ENCODE measurements at places on chromosomes 5 and 9.

- no peak for DNase-seq
Measured at GRCh38 chr5:124061663-124062062, 549.7 kb downstream of the CSNK1G3 start.

- DNase-seq = no peak
Measured at GRCh38 chr9:19992556-19992955, 203.7 kb upstream of the SLC24A2 start.

- DNase-seq = no peak
Measured at GRCh38 chr9:81530310-81530810, 159.0 kb downstream of the TLE1 start.

DNA sequence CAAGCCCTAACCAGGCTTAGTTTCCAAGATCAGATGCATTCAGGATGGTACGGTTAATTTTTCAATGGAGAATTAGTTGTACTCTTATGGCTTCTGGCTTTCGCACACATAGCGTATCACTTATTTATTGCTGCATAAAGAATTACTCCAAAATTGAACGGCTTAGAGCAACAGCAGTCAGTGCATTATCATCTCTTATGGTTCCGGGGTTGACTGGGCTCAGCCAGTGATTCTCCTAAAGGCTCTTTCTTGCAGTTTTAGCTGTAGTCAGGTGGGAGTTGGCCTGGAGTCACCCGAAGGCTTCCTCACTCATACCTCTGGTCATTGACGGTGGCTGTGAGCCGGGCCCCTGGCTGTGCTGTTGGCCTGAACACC is 595 bp upstream of the GRHPR start:
- DNase-seq = no peak

GRCh38 chr5:60263346-60263745 is 369.8 kb upstream of the PDE4D start:
- DNase-seq = no peak

DNA sequence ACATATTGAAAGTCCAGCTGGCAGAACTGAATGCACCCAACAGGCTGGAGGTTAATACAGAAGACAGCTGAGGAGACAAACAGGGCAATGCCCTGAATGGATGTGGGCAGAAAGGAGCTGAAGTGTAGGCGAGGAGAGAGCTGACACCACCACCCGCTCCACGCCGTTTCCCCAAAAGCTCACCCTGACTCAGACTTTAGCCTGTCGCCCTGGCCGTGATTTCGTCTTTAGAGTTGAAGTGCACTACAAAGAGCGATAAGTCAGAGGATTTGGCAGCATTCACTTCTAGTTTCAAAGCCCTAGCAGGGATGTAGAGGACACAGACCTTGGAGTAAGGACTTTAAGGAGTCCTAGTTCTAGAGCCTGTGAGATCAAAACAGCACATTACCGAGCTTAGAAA is 2.2 kb upstream of the ERAP1 start:
- DNase-seq = no peak

- no peak for DNase-seq
Measured at GRCh38 chr5:12624776-12625560, 720.7 kb upstream of the CTNND2 start.

DNA sequence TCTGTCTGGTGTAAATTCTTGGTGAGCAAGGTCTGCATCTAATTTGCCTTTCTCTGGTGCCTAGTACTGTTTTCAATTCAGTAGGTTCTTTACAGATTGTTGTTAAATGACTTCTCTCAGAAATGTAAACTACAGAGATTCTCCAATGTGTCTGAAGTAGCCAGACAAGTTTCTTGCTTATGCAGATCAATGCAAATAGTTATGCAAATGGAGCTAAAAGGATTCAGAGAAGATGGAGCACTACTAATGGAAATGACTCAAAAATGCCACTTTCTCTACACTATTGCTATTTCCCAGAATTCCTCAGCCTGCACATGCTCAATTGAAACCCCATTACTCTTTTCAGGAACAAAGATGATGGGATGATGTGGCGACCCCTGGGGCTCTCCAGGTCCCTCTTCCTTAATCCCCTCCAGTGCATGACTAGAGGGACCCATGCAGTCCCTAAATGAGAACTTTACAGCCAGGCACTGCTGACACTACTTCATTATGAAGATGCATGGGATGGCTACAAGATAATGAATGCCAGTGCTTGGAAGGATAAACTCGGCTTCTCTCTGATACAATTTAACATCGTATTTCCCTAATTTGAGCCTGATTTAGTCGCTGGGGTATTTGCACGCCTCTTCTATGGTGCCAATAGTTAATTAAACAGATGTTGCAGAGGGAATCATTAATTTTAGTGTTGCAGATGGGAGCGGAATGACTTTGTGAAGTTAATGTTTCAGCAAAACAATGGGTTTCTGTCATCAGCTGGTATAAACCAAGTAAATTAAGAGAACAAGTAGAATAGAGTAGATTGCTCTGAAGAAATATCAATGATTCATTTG is 753.2 kb downstream of the TLR4 start:
- DNase-seq = no peak

DNA sequence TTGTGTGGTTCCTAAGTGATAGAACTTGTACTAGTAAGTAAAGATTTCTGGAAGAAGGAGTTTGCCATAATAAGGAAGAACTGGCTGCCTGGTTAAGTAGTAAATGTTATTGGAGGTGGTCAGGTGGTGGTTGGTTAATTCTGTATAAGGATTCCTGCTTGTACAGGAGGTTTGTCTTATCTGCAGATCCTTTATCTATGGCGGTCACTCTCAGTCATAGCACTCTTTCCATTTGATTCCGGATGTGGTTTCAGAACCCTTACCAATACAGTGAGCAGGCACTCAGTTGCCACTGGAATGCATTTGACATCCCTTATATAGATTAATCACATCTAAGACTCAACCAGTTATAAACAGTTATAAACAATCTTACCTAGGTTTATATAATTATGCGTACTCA is 50.3 kb downstream of the RAD50 start:
- DNase-seq = no peak

DNA sequence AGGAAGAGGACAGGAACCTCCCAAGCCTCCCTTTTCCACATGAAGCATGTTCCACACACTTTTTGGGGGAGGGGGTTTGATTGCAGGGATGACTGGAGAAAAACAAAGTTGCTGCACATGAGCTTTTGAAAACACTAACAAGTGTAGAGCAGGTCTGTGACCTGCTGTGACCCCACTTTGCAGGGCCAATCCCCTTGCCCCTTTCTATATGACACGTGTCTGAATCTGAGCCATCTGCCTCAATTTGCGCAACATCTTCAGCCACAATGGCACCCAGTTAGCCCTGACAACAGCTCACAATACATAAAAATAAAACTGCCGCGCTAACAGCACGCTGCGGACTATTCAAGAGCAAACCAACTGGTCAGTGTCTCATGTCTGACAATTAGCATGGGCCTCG is 227.8 kb upstream of the TBCA start:
- peak; percentile 60 for DNase-seq

DNA sequence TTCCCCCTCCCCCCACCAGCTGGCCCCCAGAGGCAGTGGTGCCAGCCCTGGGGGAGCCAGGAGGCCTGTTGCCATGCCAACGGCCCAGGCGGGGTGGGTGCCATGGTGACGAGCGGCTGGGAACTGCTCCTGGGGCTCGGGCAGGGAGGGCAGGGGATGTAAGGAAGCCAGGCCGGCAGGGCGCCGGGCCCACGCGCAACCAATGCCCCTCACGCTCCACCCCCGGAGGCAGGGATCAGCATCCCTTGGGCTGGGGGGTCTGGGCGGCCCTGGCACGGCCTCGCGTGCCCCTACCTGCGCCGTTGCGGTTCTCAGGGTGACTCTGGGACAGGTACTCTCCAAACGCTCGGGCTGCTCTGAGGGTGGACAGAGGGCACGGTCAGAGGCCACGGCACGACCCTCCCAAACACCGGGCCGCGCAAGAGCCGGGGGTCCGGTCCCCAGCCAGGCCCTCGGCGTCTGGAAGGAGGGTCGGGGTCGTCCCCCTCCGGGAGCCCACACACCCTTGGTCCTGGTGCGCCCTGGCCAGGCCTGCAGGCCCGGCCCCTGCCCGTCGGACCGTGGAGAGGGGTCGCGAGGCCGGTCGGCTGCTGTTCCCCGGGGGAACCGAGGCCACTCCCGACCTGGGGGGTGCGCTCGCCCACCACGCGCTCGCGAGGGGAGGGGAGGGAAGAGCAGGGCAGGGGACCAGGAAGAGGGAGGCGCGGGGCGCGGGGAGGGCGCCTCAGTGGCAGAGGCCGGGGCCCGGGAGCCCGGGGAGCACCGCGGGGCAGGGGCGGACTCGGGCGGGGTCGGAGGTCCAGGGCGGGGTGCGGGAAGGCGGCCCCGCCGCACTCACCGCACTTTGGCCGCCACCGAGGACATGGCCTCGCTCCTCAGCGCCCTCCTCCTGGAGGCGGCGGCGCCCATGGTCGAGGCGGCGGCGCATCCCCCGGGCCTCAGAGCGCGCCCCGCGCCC is 661 bp downstream of the NSMF start:
- DNase-seq = peak; percentile 27

DNA sequence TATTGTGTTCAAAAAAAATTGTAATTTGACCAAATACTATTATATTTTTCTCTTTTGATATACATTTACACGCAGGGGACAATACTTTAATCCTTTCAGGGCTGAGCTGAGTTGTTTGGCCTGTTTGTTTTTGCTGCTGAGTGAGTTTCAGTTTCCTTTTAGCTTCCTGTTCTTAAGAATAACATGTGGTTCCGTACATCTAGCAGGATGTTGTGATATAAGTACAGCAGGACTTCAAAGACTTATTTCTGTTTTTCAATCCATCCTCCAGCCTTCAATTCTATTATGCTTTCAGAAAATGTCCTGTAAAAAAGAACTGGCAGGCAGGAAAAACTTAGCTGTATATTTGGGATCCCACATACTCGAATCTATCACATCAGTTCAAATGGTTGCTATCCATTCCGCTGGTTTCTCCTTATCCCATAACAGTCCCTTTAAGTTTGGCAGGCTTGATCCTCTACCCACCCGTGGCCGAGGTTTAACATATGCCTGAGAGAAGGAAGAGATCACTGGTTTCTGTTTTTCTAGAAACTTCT is 1037.3 kb upstream of the ACO1 start:
- DNase-seq = no peak

DNA sequence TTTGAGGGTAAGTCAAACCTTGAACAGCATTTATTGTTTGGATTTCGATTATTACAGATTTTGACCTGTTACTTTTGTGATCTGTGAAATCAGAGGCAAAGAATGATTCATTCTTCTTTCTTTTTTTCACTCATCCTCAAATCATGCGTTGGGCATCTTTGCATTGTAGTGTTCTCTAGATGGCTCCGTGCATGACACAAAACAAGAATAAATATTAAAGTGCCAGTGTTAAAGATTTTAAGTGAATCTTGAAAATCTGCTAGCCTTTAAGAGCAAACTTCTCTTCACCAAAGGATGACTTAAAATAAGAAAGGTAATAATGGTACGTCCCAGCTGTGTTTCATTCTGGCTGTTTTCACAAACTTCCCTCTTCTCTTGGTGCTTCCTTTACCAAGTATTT is 361.9 kb upstream of the SMARCA2 start:
- DNase-seq = no peak

DNA sequence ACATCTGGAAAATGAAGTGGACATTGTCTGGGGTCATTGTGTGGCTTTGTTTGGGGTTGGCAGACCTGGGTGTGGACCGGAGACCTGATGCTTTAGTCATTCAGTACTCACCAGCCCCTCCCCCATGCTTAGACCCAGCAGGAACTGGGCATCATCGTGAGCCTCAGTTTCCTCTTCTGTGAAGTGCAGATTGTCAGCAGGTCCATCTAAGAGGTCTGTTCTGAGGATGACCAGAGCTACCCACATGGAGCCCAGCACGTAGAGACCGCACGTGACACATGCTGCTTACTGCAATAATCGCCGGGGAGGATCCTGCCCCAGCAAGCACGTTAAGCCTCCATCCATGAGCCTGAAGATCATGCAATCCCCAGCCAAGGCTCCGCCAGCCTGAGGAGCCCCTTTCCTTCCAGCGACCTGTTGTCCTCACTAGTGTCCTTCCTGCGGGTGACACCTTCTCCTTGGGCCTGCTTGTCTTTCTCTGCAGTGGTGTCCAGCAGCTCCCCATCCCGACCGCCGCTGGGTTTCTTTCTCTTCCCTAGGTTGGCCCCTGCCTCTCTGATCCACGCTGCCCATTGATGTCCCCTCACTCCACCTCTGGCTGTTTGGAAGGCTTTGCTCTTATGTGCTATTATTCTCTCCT is 26.7 kb upstream of the IRX4 start:
- DNase-seq = no peak

DNA sequence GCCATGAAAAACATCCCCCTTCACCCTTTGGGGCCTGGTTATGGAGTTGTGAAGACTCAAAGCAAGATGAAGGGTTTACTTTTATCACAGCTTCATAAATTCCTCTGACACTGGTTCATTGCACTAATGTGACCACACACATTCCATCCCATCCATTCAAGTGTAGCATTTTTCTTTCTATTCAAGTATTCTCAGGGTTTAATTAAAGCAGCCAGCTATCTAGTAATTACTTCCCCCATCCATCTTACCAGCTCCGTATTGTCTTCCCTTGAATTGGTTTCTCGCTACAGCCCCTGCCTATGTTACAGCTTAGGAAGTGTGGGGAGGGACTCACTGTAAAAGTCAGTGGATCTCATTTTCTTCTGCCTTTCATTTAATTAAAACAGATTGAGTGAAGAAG is 387.0 kb upstream of the RFX3 start:
- no peak for DNase-seq
